Forelimb muscle (tissue), 1 donor: ENCODE measurements at places on chromosomes 16 and 17. TPM values are rescaled to one million over a fixed set of nuclear protein-coding genes. Genes with fewer than 3 reads are reported as not detected.

Gene KLHL10
- 0.18 TPM for polyA plus RNA-seq

Gene EFNB3
- 4.4 TPM for polyA plus RNA-seq

- no peak for DNase-seq
These were observed 4.8 kb downstream of the SYNGR2 start for GRCh38 chr17:78173097-78173715.

- no peak for DNase-seq
These were observed 28.8 kb downstream of the RFWD3 start for GRCh38 chr16:74637742-74638453.

DNA sequence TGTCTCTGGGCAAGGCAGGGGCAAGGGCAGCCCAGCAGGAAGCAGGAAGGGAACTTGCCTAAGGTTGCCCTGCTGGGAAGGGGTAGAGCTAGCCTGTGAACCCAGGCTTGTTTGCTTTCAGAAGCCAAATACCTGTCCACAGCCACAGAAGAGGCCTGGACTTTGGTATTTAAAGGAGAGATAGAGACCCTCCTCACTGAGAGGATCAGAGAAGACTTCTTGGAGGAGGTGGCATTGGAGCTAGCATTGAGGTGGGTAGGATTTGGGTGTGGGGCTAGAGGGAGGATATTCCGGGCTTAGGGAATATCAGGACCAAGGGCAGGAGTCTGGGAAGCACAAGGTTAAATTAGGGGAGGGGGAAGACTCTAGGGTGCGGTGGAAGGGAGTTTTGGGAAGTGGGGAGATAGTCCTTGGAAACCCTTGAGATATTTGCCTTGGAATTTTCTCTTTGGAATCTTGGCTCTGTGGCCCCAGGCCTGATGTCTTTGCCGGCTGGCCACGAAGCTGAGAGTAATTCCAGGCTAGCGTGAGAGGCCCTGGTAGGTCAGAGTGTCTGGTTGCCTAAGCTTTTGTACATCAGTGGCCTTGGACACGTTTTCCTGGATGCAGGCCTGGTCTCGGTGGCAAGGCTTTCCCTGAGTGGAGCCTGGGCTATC lies 13.1 kb upstream of the ETV4 start:
- DNase-seq: no peak

- no peak for DNase-seq
These were observed 3.1 kb downstream of the MAF start for GRCh38 chr16:79597277-79598062.
